ENCODE measurements at places on chromosomes 4 and X. TPM values are rescaled to one million over a fixed set of nuclear protein-coding genes. Genes with fewer than 3 reads are reported as not detected.

Gene FRG1
- polyA plus RNA-seq, result 68.7 TPM

Gene GAGE12F
- polyA plus RNA-seq, result not detected

GRCh38 chr4:120008957-120009356 lies 57.7 kb downstream of the MAD2L1 start:
- no peak overlapping the region for H3K4me3 ChIP-seq
- H3K27me3 ChIP-seq, result no peaks in the 10 kb centered on the region
- DNase-seq, result no peak

- no peaks in the 10 kb centered on the region for H3K36me3 ChIP-seq
- H3K27ac ChIP-seq, result no peak overlapping the region
- no peaks in the 10 kb centered on the region for H3K27me3 ChIP-seq
- no peak for DNase-seq
- H3K4me1 ChIP-seq, result no peaks in the 10 kb centered on the region
- H3K4me3 ChIP-seq, result no peak overlapping the region
Observed at GRCh38 chrX:30613721-30614120, 36.2 kb upstream of the TASL start.

- no peak for DNase-seq
- no peak overlapping the region for H3K27ac ChIP-seq
Observed at GRCh38 chrX:103503853-103504207, 15.5 kb downstream of the RAB40A start.

Gene BTC
- 0.75 TPM for polyA plus RNA-seq

DNA sequence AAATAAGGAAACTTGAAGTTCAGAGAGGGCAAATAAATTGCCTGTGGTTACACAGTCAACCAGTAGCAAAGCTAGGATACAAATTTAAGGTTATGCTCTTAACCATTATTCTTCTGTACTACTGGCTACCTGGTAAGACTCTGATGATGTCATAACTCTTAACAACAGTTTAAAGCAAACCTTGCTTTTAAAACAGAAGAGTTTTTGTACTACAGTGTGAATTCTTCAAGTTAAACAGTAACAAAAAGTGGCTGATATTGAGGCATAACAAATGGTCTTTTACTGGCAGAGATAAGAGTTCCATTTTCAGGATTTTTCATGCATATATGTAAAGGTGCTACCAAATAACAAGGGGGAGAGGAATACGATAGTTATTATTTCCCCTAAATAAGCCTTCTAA lies 23.4 kb downstream of the TAB3 start:
- H3K27ac ChIP-seq, result no peak overlapping the region
- no peaks in the 10 kb centered on the region for H3K36me3 ChIP-seq
- no peak for DNase-seq
- H3K4me1 ChIP-seq, result no peaks in the 10 kb centered on the region
- H3K27me3 ChIP-seq, result no peaks in the 10 kb centered on the region
- H3K4me3 ChIP-seq, result no peak overlapping the region
